WERI-Rb-1 (cell line): ENCODE measurements at places on chromosomes 7 and 10.

- DNase-seq = no peak
These were observed 52.9 kb downstream of the CYP26A1 start for GRCh38 chr10:93126483-93127052.

- DNase-seq = peak; percentile 16
These were observed 3.7 kb upstream of the ELFN1 start for GRCh38 chr7:1666317-1666822.

DNA sequence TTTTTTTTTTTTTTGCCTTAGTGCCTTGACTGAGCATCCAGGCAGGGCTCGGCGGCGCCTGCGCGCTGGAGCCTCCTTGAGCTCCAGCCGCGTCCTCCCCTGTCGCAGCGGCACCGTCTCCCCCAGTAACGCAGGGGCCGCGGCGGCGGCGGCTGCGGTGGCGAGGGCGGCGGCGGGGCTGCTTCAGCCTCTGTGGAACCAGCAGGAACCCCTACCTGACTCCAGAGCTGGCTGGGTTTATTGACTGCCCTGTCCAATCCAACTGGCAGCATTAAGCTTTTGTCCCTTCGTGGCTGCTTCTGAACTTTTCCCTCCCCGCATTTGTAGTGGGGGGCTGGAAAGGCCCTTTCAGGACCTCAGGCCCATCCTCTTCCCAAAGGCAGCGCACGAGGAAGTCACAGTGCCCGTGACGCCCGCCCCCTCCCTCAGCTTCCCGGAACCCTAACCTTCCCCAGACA lies at the start of gene GPR85:
TSS of gene GPR85 (minus strand) at position 397 of the 458 bp plus-strand sequence. CDS start 2,106 bp downstream, outside the sequence.
- DNase-seq = peak; percentile 37

DNA sequence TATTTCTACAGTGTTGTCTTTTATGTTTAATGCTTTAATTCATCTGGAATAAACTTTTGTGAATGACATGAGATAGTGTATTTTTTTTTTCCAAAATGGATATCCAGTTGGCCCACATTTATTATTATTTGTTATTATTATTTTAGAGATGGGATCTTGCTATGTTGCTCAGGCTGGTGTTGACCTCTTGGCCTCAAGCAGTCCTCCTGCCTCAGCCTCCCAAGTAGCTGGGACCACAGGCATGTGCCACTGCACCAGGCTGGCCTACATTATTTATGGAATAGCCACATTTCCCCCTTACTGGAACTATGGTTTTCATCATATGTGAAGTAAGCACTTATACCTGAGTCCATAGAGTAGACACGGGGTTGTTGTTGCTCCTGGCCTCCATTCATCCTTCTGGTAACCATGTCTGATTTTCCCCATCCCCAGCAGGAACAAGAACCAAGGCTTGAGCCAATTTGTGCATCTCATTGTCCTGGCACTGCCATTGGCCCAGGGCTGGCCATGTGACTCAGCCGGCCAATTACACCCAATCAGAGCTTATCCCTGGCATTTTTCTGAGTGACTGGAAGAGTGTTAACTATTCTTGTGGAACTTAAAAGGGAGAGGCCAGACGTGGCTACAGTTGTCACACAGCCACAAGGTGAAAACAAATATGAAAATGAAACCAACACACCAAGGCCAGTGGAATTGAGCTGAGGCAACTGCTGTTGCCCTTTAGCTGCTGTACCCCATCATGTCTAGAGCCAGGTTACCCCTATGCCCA lies 23.1 kb downstream of the PRF1 start:
- DNase-seq = no peak

GRCh38 chr7:68760556-68760955 lies 837.7 kb upstream of the AUTS2 start:
- DNase-seq = no peak

GRCh38 chr10:58918887-58919286 lies 257.6 kb upstream of the PHYHIPL start:
- DNase-seq = no peak

DNA sequence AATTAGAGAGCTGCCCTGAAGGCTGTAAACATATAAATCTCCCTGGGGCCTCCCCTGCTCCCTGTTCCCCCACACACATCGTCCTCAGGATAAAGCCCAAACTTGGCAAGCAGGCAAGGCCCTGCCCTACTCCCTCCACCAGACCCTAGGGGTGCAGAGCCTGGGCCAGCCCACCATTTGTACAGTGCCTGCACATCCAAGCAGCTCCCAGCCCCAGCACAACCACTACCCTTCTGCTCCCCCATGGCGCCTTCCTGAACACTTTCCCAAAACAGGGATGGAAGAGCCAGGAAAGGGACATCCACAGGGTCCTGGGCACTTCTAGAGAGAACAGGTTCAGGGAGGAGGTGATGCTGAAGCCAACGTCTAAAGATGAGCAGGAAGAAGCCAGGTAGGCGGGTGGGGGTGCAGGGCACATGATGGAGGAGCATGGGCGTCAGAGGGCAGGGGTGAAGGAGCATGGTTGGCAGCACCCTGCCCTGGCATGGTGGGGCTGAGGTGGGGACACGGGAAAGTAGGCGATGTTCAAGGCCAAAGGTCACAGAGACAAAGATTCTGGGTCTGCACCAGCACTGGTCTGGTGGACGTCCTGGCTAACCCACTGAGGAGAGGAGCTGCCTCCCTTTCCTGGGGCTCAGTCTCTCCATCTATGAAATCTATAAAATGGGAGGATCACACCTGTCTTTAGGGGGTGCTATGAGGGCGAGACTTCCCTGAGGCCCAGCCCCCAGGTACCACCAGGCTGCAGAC lies 140.6 kb downstream of the ARHGAP22 start:
- DNase-seq = peak; percentile 7

DNA sequence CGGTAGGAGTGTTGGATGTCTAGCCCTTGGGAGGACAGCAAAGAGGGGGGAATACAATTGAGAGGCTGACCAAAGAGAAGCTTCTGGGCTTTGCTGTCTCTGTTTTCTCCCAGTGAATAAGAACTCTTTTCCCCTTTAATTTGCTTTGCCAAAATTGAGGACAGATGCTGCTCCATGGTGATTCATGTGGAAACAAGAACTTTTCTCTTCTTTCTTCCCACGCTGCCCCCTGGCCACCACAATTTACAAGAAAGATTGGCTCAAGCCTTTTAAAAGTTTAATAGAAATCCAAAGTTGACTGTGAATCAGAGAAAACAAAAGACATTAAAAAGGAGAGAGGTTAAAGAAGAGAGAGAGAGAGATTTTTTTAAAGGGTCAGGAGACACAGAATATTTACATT lies 49.0 kb downstream of the PRR15 start:
- DNase-seq = no peak

- no peak for DNase-seq
These were observed 11.3 kb downstream of the GNAI1 start for GRCh38 chr7:80145780-80146422.

GRCh38 chr7:13231216-13231615 lies 543.8 kb downstream of the ARL4A start:
- DNase-seq = no peak

GRCh38 chr7:47256016-47256415 lies 325.9 kb downstream of the TNS3 start:
- no peak for DNase-seq

GRCh38 chr7:73556208-73557107 lies 1.0 kb downstream of the BCL7B start:
- no peak for DNase-seq

- DNase-seq = peak; percentile 53
These were observed 699.9 kb downstream of the INHBA start for GRCh38 chr7:41002741-41003610.

DNA sequence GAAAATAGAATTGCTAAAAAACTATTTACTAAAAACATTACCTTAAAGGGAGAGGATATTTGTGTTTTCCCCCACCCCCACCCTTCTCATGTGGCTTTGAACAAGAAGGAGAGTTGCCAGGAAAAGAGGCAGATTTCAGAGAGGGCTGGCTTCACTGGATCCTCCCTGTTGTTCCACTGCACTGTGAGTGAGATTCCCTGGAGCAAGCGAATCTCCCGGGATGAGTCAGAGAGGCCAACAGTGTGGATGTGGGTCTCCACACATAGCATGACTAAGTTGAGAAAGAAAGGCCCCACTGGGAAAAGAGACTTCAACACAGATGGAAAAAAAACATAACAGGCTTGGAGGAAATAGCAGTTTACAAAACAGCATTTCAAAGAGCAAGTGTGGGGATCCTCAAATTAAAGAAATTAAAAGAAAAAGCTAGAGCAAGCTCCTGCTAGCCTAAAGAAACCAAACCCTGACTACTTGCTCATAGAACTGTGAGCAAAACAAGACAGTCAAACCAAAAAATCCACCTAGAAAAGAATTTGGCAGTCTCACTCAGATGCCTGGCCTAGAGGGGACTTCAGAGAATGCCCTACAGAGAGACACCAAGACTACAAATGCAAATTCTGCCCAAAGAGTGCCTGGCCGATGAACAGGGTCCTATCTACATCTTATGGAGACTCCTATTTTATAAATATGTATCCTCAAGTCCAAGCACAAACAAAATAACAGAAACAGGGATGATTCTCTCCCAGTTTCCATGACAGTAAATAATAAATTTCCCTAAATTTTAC lies 3.4 kb downstream of the CAV1 start:
- DNase-seq = no peak

DNA sequence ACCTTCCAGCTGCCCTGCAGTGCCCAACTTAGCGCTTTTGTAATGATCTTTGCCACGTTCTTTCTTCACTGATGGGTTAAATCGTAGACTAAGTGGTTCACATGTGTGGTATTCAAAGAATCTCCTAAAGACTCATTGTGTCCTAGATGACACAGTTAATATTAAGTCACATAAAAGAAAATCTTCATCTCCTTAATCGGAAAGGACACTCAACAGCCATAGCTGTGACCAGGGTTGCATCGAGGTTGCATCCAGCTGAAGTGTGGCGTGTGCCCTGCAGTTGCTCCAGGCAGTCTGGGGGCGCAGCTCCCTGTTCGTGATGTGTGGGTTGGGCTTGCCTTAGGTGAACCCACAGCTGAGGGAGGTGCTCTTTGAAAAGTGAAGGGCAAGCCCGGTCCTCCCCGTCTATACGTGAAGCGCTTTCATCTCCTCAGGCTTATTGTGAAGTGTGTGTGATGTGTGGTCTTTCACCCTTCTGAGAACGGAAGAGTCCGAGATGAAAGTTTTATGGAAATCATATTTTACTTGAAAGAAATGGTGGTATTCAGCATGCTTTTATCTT lies 122.7 kb downstream of the TRRAP start:
- DNase-seq = no peak

GRCh38 chr10:16381083-16381482 lies 55.7 kb upstream of the PTER start:
- DNase-seq = no peak

DNA sequence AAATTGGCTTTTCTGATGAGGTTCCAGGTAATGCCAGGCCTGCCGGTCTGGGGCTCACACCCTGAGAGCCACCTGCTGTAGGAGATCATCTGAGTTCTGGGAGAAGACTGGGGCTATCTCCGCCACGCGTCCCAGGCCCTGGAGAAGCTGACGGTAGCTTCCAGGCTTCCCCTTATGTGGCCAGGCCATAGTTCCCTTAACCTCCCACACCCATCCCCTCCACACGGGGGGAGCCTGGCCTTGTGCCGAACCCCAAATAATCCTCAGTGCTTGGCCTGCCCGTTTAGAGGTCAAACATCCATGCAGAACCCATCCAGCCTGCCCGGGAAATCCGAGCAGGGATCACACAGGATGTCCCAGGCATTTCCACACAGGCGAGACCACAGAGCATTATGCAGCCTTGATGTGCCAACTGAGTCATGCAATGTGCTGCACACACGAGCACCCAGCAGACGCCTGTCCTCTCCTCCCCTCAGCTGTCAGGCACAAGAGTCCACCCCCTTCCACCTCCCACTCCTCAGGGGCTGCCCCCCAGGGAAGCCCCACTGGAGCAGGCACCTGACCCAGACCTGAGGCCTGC lies 176.2 kb downstream of the PRKAG2 start:
- DNase-seq = no peak

DNA sequence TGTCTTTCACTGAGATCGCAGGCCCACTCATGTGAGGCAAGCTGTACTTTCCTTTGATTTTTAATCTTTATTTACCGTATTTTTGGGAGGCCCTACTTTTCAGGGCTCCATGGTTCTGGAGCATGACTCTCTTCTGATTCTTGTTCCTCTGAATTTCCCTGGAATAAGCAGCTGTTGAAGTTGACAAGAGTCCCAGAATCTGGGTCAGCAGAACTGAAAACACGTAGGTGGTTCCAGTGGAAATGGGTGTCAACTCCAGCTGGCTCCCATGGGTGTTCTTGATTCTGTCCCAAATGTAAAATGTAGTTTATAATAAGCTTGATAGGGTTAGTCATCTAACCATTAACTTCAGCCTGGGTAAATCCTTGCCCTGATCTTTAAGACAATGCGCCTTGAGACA lies 409.4 kb downstream of the GATA3 start:
- DNase-seq = no peak

DNA sequence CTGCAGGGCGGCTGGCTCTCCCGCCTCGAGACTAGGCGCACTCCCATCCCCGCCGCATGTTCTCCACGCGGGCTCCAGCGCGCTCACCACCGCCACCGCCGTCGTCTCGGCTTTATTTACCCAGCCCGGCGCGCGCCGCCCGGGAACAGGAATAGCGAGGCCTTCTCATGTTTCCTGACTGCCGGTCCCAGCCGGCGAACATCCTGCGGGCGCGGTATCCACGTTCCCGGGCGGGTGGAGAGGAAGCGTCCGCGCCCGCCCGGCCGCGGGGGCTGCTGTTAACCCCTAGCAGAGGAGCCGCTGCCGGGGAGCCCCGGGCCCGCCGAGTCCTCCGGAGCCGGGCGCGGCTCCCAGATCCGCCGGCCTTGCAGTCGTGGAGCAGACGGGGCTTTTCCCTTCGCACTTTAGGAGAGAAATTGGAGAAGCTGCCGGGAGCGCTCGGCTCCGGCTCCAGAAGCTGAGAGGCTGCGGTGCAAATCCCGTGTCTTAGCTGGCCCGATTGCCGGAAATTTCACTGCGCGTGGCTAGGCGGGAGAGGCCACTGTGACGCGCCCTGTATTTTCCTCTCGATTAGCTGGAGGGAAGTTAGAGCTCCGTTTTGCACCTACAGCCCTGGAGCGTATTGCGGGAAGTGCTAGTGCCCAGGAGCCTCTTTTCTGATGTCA lies at the start of gene MKX:
TSS of gene MKX (minus strand) at position 88 of the 665 bp plus-strand sequence. CDS start 2,404 bp downstream, outside the sequence.
- DNase-seq = peak; percentile 23

- DNase-seq = peak; percentile 13
These were observed 743 bp downstream of the MKI67 start for GRCh38 chr10:128125416-128125943.

DNA sequence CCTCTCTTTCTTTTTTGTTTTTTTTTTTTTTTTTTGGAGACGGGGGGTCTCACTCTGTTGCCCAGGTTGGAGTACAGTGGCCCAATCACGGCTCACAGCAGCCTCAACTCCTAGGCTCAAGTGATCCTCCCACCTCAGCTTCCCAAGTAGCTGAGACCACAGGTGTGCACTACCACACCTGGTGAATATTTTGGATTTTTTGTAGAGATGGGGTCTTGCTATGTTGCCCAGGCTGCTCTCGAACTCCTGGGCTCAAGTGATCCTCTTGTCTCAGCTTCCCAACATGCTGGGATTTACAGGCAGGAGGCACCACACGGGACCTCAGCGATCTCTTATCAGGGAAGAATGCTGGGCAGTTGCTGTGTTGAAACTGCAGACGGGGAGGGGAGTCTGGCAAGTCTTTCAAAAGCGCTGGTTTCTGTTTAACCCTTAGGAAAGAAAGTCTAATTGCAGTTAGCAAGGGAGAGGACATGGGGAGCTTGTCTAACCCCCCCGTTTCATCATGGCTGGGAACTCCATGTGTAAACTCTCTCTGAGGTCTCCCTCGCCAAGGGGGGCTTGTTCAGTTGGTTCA lies 39.6 kb upstream of the LMTK2 start:
- no peak for DNase-seq
